ENCODE measurements at places on chromosomes 5 and 9.

DNA sequence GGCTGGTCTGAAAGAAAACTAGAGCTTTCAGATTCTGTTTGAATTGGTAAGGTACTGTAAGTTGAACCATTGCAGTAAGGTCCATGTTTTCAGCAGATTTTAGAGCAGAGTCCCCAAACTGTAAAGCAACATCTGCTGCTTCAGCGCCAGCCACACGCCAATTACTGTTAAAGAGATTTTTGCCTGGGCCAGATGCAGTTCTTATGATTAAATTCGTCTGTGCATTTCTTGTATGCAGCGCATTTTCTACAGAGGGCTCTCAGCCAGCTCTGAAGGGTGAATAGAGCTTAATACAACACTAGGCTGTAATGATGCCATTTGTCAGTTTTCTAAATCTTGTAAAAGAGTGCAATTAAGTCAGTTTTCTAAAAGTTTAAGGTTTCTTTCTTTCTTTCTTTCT lies 246.3 kb downstream of the COX7C start:
- DNase-seq, result no peak

GRCh38 chr5:154325566-154325965 lies 120.2 kb upstream of the SAP30L start:
- DNase-seq, result no peak

GRCh38 chr5:18091758-18092157 lies 457.5 kb downstream of the TAF11L14 start:
- DNase-seq, result no peak

GRCh38 chr9:90124961-90125360 lies 517.7 kb downstream of the DIRAS2 start:
- DNase-seq, result peak; percentile 94

- no peak for DNase-seq
Observed at GRCh38 chr5:19608444-19609002, 379.5 kb downstream of the CDH18 start.

- no peak for DNase-seq
Observed at GRCh38 chr9:101176384-101176783, 147.9 kb downstream of the PLPPR1 start.

- no peak for DNase-seq
Observed at GRCh38 chr5:126122942-126123341, 300.3 kb upstream of the GRAMD2B start.

DNA sequence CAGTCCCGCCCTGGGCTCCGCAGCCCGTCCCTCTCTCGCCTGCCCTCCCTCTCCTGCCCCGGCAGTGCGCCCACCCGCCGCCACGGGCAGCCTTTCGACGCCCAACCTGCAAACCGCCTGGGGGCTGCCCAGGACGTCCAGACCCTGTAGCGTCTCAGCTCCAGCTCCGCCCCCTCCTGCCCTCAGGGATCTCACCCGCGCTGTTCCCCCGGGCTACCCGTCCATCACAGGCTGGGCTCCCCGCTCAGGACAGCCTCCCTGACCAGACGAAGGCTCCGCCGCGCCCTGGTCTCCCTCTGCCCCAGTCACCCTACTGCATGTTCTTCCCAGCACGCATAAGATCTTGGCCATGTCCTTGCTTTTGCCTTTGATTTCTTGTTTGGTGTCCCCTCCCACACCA lies 1.4 kb downstream of the RASGEF1C start:
- no peak for DNase-seq

Measured in fibroblast of skin of left biceps (primary cell).